ENCODE measurements at places on chromosomes 4 and X. TPM values are rescaled to one million over a fixed set of nuclear protein-coding genes. Genes with fewer than 3 reads are reported as not detected.

DNA sequence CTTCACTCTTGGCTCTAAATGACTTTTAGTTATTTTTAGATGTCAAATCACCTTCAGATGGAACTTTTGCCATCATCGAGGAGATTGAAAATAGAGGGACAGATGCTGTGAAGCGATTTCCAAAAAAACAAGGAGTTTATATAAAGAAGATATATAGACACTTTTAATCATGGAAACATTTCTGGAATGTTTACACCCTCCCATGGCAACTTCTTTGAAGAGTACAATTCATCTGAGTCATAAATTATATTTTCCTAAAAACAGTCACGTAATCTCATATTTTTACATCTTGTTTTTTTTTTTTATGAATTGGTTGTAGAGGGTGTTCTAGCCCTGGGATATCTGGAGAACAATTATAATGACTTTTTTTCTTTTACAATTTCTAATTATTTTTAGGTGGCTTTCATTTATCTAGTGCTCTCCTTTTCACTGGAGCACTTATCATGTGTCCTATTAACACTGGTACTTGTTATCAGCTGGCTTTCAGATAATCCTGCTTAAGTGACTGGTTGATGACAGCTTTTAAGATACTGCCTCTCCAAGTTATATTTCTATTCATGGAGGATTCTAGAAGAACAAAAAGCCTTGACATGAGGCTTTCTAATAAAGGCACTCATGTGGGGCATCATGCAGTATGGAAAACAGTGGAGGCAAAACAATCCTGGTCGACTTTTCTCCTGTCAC is 24.9 kb downstream of the PCDH7 start:
- no peaks in the 10 kb centered on the region for H3K27me3 ChIP-seq
- H3K4me1 ChIP-seq: peaks cover 26% of the 10 kb centered on the region
- DNase-seq: no peak
- no peak overlapping the region for H3K4me3 ChIP-seq

DNA sequence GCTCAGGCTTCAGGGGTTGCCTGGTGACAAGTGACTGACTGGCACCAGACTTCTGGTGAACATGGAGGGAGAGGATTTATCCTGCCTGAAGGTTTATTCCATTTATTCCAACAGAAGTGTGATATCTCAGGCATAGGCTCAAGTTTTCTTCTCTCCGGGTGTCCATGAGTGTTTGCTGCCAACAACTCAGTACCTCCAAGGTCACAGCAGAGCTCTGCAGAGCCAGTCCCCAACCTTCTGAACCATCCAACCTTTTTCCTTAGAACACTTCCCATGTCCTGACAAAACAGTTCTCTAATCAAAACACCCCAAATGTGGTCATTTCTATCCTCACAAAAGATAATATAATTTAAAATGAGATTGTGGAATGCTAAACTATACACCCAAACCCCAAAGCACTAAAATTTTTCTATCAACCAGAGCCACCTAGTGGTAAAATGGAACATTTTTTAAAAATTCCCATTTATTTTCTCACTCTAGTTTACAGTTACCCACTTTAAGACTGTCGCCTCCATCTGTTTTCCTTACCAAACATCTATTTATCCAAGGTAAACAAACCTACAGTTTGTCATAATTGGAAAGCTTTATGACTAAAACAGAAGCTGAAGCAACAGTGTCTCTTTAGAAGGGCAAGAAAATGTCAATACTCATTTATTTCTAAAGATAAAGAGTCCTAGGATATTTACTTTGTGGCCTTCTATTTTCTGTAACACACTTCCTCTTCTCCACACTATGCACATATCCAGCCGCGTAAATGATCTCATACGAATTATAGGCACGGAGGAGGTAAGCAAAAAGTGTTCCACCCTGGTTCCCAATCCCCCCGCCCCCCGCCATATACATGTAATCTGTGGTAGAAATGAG is 39.5 kb downstream of the TMEM154 start:
- H3K4me1 ChIP-seq: no peaks in the 10 kb centered on the region
- H3K36me3 ChIP-seq: no peaks in the 10 kb centered on the region
- no peak for DNase-seq
- no peak overlapping the region for H3K4me3 ChIP-seq

GRCh38 chr4:68582339-68582717 is 6.2 kb upstream of the UGT2B17 start:
- no peak overlapping the region for H3K4me3 ChIP-seq
- no peak overlapping the region for H3K27ac ChIP-seq
- H3K4me1 ChIP-seq: no peaks in the 10 kb centered on the region
- no peaks in the 10 kb centered on the region for H3K27me3 ChIP-seq
- no peaks in the 10 kb centered on the region for H3K36me3 ChIP-seq
- no peak for DNase-seq

- H3K36me3 ChIP-seq: no peaks in the 10 kb centered on the region
- no peaks in the 10 kb centered on the region for H3K4me1 ChIP-seq
- H3K27ac ChIP-seq: no peak overlapping the region
Measured at GRCh38 chrX:10190367-10190766, 33.6 kb downstream of the CLCN4 start.

DNA sequence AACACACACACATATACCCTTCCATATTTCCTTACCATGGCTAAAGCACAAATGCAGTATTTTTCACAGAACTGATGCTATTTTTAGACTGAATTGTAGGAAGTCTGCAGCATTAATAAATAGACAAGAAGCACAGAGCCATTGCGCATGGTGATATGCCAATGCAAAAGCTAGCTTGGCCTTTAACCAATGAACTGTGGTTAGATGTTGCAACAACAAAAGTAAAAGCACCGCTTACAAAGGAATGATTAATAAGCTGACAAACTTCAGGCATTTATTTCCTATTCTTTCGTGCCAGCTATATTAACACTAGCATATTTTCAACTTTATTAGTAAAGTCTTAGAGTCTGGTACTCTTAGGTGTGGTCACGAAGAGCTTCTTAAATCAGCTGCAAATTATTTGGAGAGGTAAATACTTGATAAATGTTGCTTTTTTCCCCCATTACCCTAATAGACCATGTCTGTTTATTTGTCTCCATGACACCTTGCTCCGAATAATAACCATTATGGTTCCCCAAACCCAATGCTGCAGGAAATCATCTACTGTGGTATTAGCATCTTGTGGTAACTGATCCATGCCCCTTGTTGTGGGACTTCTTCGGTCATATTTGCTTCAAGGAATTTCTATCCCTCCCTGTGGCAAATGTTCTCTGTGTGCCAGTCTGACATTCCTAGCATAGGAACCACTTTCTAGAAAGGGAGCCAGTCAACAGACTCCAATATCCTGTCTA is 306.1 kb upstream of the TAPT1 start:
- H3K27ac ChIP-seq: no peak overlapping the region
- H3K27me3 ChIP-seq: no peaks in the 10 kb centered on the region
- H3K36me3 ChIP-seq: no peaks in the 10 kb centered on the region
- H3K4me1 ChIP-seq: no peaks in the 10 kb centered on the region
- H3K4me3 ChIP-seq: no peak overlapping the region

C4orf50 gene
- total RNA-seq: not detected

GRCh38 chrX:140504371-140505324 is at the start of gene SOX3:
Gene SOX3, minus strand, starts transcription at chrX:140505069. Its CDS starts 9 bp downstream, at chrX:140505060.
- H3K4me1 ChIP-seq: no peaks in the 10 kb centered on the region
- no peak within 1 kb of the TSS for H3K4me3 ChIP-seq
- H3K27ac ChIP-seq: no peak within 1 kb of the TSS
- DNase-seq: no peak

GRCh38 chrX:37921758-37922157 is 74.4 kb upstream of the DYNLT3 start:
- DNase-seq: no peak
- H3K27ac ChIP-seq: no peak overlapping the region
- H3K27me3 ChIP-seq: no peaks in the 10 kb centered on the region
- no peaks in the 10 kb centered on the region for H3K36me3 ChIP-seq
- H3K4me3 ChIP-seq: no peak overlapping the region

GRCh38 chr4:107825072-107825824 is 516 bp downstream of the SGMS2 start:
- no peaks in the 10 kb centered on the region for H3K27me3 ChIP-seq
- peak; percentile 48 for DNase-seq
- no peaks in the 10 kb centered on the region for H3K4me1 ChIP-seq
- no peaks in the 10 kb centered on the region for H3K36me3 ChIP-seq
- peak overlapping the region; percentile 53 for H3K4me3 ChIP-seq

DNA sequence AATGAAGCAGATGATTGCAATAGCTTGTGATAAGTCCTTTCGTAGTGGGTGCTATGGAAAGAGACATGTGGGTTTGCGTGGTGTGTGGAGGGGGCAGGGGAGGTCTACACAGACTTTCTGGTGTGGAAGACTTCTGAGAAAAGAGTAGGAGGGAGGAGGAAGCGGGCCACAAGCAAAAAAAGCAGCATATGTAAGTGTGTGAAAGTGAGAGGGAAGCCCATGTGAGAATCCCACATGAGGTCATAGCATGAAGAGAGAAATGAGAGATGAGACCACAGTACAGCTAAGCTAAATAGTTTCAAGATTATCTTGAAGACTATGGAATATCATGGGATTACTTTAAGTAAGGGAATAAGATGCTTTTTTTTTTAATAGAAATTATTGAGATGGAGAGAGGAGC is 2039.9 kb upstream of the TENM3 start:
- no peak overlapping the region for H3K27ac ChIP-seq
- H3K36me3 ChIP-seq: no peaks in the 10 kb centered on the region
- no peaks in the 10 kb centered on the region for H3K4me1 ChIP-seq
- no peak overlapping the region for H3K4me3 ChIP-seq
- no peaks in the 10 kb centered on the region for H3K27me3 ChIP-seq

BCOR gene
- total RNA-seq: 18.6 TPM

GRCh38 chr4:98284640-98285046 is 23.5 kb downstream of the RAP1GDS1 start:
- peak; percentile 36 for DNase-seq
- H3K4me3 ChIP-seq: no peak overlapping the region
- no peaks in the 10 kb centered on the region for H3K27me3 ChIP-seq
- H3K4me1 ChIP-seq: peaks cover 5% of the 10 kb centered on the region

DNA sequence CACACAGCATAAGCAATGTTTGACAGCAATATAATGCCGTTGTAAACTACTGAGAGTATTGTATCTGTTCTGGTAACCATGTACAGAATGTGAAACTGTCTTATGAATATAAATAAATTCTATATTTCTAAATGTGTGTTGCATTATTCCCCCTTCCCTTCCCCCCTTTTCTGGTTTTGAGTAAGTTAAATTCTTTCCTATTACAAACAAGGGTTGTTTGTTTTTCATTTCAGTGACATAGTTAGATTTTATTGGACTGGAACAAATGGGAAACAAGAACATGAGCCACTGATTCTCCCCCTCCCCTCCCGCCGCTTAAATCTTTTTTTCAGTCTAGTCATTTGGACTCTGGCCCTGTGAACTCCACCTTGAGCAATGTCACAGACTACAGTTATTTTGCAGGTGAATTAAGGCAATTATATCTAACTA is 69.8 kb downstream of the GPAT3 start:
- no peak for DNase-seq
- H3K27me3 ChIP-seq: no peaks in the 10 kb centered on the region
- H3K36me3 ChIP-seq: no peaks in the 10 kb centered on the region
- H3K4me3 ChIP-seq: no peak overlapping the region
